ENCODE measurements at places on chromosomes 7 and 10.

- DNase-seq, result no peak
These were observed 7.7 kb upstream of the ING3 start for GRCh38 chr7:120942861-120943260.

DNA sequence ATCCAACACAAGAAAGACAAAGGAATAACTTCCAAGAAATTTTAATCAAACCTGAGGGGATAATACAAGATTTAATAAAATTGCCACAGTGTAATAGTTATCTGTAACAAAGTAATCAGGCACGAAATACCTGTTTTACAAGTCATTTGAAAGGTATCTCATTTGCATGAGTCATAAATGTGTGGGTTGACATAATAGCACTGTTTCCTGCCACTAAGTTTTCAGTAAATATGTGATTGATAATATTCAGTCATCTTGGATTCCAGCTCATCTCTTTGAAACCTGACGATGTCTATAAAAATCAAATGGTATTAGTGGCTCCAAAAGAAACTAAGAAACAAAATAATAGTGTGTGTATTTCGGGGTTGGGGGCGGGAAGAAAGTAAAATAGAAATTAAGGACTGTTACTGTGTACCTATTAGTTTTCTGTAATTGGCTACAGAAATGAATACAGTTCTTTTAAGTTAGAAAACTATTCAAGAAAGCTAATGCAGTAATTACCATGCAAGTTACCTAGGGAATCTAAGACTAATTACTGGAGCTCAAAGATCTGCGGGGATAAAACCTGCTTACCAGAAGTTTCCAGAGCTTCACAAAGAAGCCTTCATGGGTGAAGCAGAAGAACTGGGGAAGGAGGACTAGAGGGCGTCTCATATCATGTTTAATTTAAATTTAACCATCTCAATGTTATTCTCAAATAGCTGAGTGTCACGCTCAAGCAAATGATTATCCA, 100.7 kb downstream of the ST8SIA6 start:
- DNase-seq, result no peak

DNA sequence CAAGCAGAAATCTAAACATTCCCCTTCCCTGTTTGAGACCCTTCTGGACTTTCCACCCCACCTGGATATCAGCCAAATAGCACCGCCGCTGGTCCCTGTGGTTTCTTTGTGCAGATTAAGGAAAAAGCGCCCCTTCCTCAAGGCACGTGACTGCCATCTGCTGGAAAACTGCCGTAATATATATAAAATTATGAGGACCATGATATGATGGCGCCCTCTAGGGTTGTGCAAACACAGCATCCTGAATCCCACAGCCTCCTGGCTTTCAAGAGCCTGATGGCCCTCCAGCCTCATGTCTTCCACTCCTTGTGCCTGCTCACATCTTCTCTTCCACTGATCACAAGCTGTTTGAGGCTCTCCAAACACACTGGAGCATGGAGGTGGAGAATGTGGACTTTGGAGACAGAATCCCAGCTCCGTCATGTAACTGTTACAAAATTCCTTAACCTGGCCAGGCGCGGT, 121.3 kb downstream of the MYL10 start:
- no peak for DNase-seq

GRCh38 chr10:104054430-104054829, 31.2 kb downstream of the COL17A1 start:
- DNase-seq, result no peak

- no peak for DNase-seq
These were observed 649.6 kb downstream of the TNS3 start for GRCh38 chr7:46932306-46932675.

DNA sequence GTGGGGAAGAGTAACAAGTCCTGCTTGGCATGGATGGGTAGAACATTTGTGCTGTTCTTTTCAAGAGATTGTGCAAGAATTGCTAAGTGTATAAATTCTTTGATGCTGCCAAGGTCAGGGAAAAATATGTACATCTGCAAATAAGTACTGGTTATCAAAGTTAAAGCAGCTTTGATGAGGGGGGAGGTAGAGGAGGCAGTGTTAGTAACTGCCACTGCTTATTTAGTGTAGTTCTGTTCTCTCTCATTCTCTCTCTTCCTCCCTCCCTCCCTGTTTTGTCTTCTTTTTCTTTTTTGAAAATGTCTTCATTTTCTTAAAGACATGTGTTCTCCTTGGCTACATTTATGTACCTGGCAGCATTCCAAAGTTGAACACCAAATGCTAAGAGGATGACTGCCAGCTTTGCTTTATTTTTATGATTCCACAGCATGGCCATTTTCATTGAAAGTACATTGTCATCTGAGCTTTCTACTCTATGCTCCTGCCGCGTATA, 18.6 kb downstream of the CACNB2 start:
- no peak for DNase-seq

GRCh38 chr7:135291809-135292253, 58.2 kb downstream of the STRA8 start:
- DNase-seq, result no peak

- DNase-seq, result no peak
These were observed 16.3 kb downstream of the AKR1D1 start for GRCh38 chr7:138092486-138093028.

DNA sequence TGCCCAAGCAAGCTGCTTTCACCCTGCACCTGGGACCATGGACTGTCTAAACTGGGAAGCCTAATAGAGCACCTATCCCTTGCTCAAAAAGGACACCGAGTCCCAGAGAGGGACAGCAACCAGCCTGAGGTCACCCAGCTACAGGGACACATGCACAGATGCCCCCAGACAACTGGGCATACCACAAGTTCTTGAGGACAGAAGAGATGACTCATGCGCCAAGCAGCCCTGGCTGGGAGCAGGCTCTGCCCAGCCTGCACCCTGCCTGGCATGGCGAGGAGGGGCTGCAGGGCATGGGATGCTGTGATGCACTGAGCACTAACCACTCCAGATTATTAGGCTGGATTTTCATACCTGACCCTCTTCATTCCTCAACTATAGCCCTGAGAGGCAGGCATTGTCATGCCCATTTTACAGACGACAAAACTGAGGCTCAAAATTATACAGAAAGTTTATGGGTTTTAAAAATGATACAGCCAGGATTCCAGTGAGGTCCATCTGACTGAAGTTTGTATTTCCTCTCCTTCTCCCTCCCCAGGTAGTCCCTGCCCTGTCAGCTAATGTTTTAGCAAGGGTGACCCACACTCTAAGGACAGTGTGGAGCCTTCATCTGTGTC, 289.3 kb upstream of the ZMIZ1 start:
- no peak for DNase-seq

DNA sequence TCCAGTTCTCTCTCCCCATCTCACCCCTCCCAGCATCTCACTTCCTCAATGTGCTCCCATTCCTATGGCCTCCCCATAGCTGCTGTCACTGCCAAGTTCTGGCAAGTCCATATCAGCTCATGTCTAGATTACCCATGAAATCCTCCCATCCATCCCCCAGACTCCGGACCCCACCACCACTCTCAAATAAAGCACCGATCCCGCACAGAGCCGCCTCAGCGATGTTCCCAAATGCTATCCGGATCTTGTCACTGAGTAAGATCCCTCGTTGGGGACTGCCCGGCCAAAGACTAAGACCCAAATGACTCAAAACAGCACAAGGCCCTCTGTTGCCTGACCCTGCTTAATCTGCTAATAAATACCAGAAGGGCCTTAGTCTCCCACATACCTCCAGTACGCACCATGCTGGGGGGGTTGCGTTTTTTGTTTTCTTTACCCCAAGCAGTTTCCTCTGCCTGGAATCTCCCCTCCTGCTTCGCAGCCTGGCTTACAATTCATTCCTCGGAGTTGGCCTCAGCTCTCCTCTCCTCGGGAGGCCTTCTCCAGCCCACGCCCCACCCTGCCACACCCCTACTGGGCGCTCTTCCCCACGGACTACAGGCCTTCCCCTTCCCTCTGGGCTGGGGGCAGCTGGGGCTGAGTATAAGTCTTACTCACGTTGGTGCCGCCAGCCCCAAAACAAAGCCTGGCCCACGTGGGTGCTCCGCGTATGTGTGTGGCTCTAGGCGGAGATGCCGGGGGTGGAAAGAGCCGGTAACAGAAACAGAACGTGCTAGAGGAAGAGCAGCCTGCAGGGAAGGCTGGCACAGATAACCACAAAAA, 1.8 kb upstream of the DUSP5 start:
- no peak for DNase-seq

GRCh38 chr7:149620961-149621360, 123.4 kb upstream of the ZNF746 start:
- DNase-seq, result no peak

- no peak for DNase-seq
These were observed 79.8 kb downstream of the PFKFB3 start for GRCh38 chr10:6282454-6282958.

DNA sequence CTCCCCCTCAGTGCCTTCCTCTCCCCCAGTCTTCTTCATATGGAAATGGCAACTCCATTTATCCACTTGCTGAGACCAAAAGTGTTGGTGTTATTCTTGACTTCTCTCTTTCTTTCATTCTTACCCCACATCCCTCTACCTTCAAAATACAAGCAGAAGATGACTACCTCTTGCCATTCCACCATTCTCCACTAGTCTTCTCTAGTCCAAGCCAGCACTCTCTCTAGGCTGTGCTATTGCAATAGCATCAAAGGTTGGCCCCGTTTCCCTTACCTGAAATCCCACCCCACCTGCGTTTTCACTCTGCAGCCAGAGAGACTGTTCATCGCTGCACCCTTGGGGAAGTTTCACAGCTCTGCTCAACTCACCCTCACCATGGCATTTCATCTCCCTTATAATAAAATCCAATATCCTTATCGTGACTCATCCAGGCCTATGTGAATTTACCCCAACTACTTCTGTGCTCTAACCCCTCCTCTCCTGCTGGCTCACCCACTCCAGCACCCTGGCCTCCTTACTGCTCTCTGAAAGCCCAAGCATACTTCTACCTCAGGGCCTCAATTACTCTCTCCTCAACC, 109.1 kb downstream of the LSM5 start:
- no peak for DNase-seq
